ENCODE measurements at places on chromosomes 16 and 17. TPM values are rescaled to one million over a fixed set of nuclear protein-coding genes. Genes with fewer than 3 reads are reported as not detected.
A peak's percentile ranks its signal among the peaks of the same experiment; 100 is the strongest.

- H3K4me3 ChIP-seq, result peak overlapping the region; percentile 6
- H3K27me3 ChIP-seq, result no peaks in the 10 kb centered on the region
- H3K36me3 ChIP-seq, result peaks cover 41% of the 10 kb centered on the region
- DNase-seq, result peak; percentile 74
- no peak overlapping the region for H3K27ac ChIP-seq
- peaks cover 35% of the 10 kb centered on the region for H3K4me1 ChIP-seq
Measured at GRCh38 chr16:84738255-84739038, 38.6 kb downstream of the USP10 start.

- H3K27me3 ChIP-seq, result no peaks in the 10 kb centered on the region
- no peak for DNase-seq
- H3K4me1 ChIP-seq, result peaks cover 3% of the 10 kb centered on the region
- no peak overlapping the region for H3K27ac ChIP-seq
- peaks cover 85% of the 10 kb centered on the region for H3K36me3 ChIP-seq
Measured at GRCh38 chr16:56941092-56941491, 9.2 kb downstream of the HERPUD1 start.

DNA sequence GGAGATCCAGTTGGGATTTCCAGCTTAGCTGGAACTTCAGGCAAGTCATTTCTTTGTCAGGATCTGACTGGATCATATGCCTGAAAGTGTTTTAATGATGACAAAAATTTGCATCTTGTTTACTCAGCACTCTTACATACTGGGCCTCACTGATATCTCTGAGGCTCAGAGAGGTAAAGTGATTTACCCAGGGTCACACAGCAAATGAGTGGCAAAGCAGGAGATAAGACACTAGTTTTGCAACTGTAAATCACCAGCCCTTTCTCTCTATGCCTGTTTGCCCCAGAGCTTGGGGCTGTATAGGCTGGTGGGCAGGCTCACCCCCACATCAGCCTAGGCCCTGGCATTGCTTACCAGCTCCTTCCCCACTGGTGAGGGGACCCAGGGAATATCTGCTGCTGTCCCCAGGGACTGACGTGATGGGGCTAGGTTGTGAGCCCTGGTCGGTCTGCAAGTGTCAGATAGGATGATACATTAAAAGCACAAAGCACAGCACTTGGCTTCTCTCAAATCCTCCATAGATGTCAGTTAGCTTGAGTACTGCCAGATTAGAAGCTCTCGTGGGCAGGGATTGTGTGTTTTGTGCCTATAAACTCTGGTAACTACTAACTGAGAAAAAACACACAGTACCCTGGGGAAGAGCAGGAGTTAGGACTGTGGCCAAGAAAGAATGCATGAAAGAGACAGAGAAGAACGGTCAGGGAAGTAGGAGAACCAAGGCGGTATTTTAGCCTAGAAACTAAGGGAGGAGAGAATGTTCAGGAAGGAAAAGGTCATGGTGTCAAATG, 165.4 kb downstream of the COPRS start:
- no peak for DNase-seq
- peaks cover 24% of the 10 kb centered on the region for H3K4me1 ChIP-seq
- no peaks in the 10 kb centered on the region for H3K27me3 ChIP-seq

MYH10 gene
- polyA plus RNA-seq, result 58.3 TPM

- H3K27ac ChIP-seq, result no peak within 1 kb of the TSS
- H3K4me1 ChIP-seq, result peaks cover 10% of the 10 kb centered on the region
- DNase-seq, result no peak
- no peaks in the 10 kb centered on the region for H3K36me3 ChIP-seq
Measured at GRCh38 chr16:30374538-30374937, at the start of gene MYL11. TSS of gene MYL11 (plus strand) at chr16:30374802. CDS start at chr16:30374858, 56 bp downstream.

- no peak overlapping the region for H3K27ac ChIP-seq
- H3K36me3 ChIP-seq, result peaks cover 63% of the 10 kb centered on the region
- H3K4me1 ChIP-seq, result no peaks in the 10 kb centered on the region
- no peak for DNase-seq
- H3K4me3 ChIP-seq, result no peak overlapping the region
- H3K27me3 ChIP-seq, result no peaks in the 10 kb centered on the region
Measured at GRCh38 chr16:22322021-22322471, 24.8 kb downstream of the POLR3E start.

GRCh38 chr17:17106756-17107155, 64.5 kb downstream of the MPRIP start:
- peaks cover 10% of the 10 kb centered on the region for H3K36me3 ChIP-seq
- H3K27ac ChIP-seq, result peak overlapping the region; percentile 6
- no peak for DNase-seq
- H3K4me1 ChIP-seq, result peaks cover 44% of the 10 kb centered on the region
- H3K27me3 ChIP-seq, result no peaks in the 10 kb centered on the region
- no peak overlapping the region for H3K4me3 ChIP-seq

GRCh38 chr17:40150276-40150675, 9.9 kb downstream of the CASC3 start:
- no peak overlapping the region for H3K27ac ChIP-seq
- no peaks in the 10 kb centered on the region for H3K27me3 ChIP-seq
- H3K4me1 ChIP-seq, result no peaks in the 10 kb centered on the region
- H3K36me3 ChIP-seq, result peaks cover 47% of the 10 kb centered on the region
- no peak for DNase-seq

- DNase-seq, result no peak
- no peaks in the 10 kb centered on the region for H3K4me1 ChIP-seq
- no peaks in the 10 kb centered on the region for H3K27me3 ChIP-seq
- H3K36me3 ChIP-seq, result no peaks in the 10 kb centered on the region
Measured at GRCh38 chr16:2286550-2286949, 18.6 kb upstream of the RNPS1 start.

DNA sequence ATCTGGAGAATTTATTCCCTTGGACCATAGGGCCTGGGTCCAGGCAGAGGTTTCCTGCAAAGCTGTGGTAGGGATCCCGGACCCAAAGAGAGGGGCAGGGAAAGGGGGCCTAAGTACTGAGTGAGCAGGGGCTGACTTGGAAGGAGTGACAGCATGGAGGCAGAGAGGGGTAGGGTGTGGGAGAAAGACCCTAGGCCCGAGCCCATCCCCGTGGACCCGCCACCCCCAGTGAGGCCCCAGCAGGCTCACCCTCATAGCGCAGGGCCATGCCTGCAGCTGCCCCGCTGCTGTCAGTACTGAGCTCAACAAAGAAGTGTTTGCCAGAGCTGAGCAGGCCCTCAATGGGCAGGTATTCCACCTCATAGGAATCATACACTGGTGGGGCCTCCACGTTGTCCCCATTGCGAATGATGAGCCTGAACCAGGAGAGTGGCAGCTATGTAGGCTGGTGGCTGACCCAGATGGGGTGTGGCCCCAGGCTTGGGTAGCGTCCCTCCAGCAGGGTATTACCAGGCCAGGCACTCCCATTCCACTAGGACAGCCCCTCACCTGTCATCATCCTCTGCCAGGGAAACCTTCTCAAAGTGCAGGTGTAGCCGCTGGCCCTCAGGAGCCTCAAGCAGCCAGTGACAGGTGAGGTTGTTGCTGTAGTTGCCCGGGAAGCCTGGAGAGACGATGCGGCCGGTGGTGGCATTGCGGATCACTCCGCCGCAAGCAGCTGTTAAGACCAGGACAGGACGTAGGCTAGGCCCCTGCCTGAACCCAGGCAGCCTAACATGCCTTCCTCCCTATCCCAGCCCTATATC, 9.1 kb upstream of the PHF12 start:
- no peak overlapping the region for H3K4me3 ChIP-seq
- H3K27ac ChIP-seq, result no peak overlapping the region
- no peaks in the 10 kb centered on the region for H3K27me3 ChIP-seq
- no peak for DNase-seq
- no peaks in the 10 kb centered on the region for H3K36me3 ChIP-seq
- no peaks in the 10 kb centered on the region for H3K4me1 ChIP-seq

- no peaks in the 10 kb centered on the region for H3K27me3 ChIP-seq
- H3K36me3 ChIP-seq, result no peaks in the 10 kb centered on the region
- DNase-seq, result peak; percentile 32
Measured at GRCh38 chr17:63452962-63453551, 7.0 kb upstream of the CYB561 start.

- H3K4me3 ChIP-seq, result no peak overlapping the region
- no peaks in the 10 kb centered on the region for H3K27me3 ChIP-seq
- H3K4me1 ChIP-seq, result peaks cover 2% of the 10 kb centered on the region
- no peak for DNase-seq
- H3K36me3 ChIP-seq, result no peaks in the 10 kb centered on the region
Measured at GRCh38 chr16:69095193-69095592, 10.3 kb upstream of the HAS3 start.

FBXO31 gene
- polyA plus RNA-seq, result 15.3 TPM

DNA sequence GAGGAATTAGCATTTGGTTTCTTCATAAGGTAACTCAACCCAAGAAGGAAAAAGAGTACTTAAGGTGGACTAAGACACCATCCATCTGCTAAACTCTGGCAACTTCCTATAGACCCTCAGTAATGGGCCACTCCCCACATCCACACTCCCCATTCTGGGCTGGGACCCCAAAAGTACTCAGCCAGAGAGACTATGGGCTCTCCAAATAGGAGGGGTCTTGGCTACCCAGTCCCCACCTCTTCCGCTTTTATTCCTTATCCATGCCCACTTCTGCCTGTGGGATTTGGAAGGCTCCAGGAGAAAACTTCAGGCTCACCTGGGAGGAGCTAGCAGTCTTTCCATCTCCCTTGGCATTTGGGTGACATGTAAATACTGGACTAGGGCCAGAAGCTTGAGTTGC, 164.5 kb upstream of the CCL2 start:
- H3K4me3 ChIP-seq, result no peak overlapping the region
- DNase-seq, result no peak
- H3K27me3 ChIP-seq, result no peaks in the 10 kb centered on the region
- no peak overlapping the region for H3K27ac ChIP-seq
- no peaks in the 10 kb centered on the region for H3K4me1 ChIP-seq

DNA sequence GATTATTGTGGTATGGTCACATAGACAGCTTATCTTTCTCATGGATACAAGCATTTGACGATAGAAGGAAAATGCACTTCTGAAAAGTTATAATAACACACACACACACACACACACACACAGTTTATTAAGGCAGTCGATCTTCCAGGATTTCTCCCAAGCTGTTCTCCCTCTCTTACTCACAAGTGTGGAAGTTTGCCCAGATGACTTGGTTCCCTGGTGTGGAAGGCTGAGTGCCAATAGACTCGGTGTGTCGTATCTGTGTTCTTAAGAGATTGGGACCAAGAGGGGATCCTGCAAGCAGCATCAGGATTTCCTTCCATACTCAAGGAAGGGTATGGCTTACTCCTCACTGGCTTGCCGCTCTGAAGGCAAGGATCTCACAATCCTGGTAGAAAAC, 279.6 kb downstream of the HS3ST3B1 start:
- DNase-seq, result no peak
- H3K36me3 ChIP-seq, result no peaks in the 10 kb centered on the region
- H3K27me3 ChIP-seq, result peaks cover 7% of the 10 kb centered on the region
- H3K27ac ChIP-seq, result no peak overlapping the region

- no peaks in the 10 kb centered on the region for H3K36me3 ChIP-seq
- H3K27me3 ChIP-seq, result no peaks in the 10 kb centered on the region
- peak overlapping the region; percentile 99 for H3K27ac ChIP-seq
- H3K4me1 ChIP-seq, result peaks cover 22% of the 10 kb centered on the region
- H3K4me3 ChIP-seq, result 0 out of 2 replicates have a peak overlapping the region, but pooled peaks have one; percentile 7
Measured at GRCh38 chr17:72407336-72407909, 286.6 kb downstream of the SOX9 start.

GRCh38 chr17:16940116-16940881, 31.6 kb downstream of the TNFRSF13B start:
- H3K4me3 ChIP-seq, result no peak overlapping the region
- H3K27me3 ChIP-seq, result no peaks in the 10 kb centered on the region
- H3K27ac ChIP-seq, result no peak overlapping the region
- DNase-seq, result no peak

DNA sequence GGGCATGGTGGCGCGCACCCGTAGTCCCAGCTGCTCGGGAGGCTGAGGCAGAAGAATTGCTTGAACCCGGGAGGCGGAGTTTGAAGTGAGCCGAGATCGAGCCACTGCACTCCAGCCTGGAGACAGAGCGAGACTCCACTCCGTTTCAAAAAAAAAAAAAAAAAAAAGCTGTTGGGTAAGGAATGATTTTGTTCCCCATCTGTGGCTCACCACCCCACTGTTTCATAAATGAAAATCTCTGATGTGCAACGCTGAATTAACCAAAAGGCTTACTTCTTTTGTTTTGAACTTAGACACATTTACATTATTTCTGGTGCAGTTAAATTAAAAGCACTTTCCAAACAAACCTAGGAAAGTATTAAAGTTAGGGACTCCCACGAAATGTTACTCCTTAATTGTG, 1.2 kb upstream of the METTL9 start:
- no peaks in the 10 kb centered on the region for H3K27me3 ChIP-seq
- no peak for DNase-seq
- no peak overlapping the region for H3K4me3 ChIP-seq
- peaks cover 10% of the 10 kb centered on the region for H3K4me1 ChIP-seq

DNA sequence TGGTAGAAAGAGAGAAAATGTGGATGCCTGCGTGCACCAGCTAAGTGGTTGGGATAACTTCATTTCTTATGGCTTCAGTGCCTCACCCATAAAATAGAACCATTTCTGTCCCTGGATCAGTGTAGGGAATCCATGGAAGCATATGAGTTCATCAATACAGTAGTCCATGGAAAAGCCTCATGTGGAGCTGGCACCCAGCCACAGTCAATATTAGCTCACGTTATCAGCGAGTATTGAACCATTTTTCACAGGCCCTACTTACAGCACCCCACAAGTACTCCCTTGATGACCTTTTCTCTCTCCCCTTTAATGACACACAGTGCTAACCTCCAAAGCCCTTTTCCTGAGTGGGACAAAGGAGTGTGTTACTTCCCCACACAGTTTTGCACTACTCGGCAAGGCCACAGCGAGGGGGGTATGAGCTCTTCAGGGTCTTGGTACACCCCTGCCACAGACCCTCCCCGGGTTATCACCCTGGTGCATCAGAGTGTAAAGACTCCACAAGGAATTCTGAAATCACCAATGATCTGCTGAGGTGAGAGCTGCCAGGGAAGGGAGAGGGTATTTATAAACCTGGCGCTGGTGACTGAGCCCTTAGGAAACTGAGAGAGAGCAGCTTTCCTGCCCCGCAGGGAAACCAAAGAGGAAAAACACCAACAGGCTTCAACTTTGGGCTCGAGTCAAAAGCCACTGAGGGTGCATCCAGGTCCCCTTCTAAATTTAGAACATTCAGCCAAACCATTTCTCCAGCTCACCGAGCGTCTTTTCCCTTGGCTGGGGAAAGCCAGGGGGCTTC, 36.9 kb downstream of the DYNLRB2 start:
- H3K36me3 ChIP-seq, result no peaks in the 10 kb centered on the region
- H3K4me3 ChIP-seq, result no peak overlapping the region
- H3K27me3 ChIP-seq, result no peaks in the 10 kb centered on the region
- H3K27ac ChIP-seq, result no peak overlapping the region
- no peak for DNase-seq
- no peaks in the 10 kb centered on the region for H3K4me1 ChIP-seq

HBA2 gene
- polyA plus RNA-seq, result not detected

DNA sequence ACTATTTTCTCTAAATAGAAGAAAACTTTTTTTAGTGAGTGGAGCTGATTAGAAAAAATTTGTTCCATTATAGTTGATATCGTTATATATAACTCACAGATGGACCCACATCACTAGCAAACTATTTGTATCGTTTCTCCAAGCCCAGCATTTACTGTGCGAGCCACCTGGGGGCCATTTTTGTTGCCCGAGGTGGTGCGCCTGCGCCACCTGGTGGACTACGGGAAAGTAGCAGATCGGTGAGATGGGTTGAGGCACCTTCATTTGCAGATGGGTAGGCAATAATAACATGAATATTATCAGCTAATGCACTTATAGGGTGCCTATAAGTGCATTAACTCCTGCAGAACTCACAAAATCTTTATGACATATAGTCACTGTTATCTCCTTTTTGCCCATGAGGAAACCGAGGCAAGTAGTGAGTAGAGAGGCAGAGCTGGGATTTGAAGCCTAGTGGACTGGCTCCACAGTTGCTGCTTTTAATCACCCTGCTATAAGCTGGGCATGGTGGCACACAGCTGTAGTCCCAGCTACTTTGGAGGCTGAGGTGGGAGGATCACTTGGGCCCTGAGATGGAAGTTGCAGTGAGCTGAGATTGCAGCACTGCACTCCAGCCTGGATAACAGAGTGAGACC, 23.2 kb upstream of the NTN1 start:
- no peaks in the 10 kb centered on the region for H3K36me3 ChIP-seq
- H3K27me3 ChIP-seq, result no peaks in the 10 kb centered on the region
- no peak overlapping the region for H3K27ac ChIP-seq
- no peak overlapping the region for H3K4me3 ChIP-seq
